HCT116 (cell line): ENCODE measurements at places on chromosomes 4 and X.

- peak; percentile 28 for DNase-seq
Observed at GRCh38 chrX:69109706-69110105, 55.5 kb downstream of the PJA1 start.

DNA sequence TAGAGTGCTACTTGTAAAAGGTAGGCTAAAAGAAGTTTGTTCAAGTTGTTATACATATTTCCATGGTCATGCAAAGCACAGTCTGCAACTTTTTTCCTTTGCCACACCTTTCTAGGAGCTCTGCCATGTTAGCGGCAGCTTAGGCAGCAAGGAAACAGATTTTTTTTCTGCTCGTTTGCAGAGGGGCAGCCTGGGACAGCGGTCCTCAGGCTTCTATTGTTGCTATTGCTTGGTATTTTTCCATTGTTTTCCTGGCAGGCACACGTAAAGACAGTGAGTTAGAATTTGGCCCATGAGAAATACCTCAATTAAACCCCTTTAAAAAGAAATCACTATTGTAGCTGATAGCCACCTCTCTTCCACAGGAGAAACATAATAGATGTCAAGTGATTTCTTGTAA is 391.4 kb downstream of the SH2D1A start:
- no peak for DNase-seq

GRCh38 chr4:140260227-140260626 is 106.2 kb upstream of the MAML3 start:
- peak; percentile 41 for DNase-seq

GRCh38 chrX:48474127-48474526 is 1.9 kb upstream of the FTSJ1 start:
- no peak for DNase-seq

DNA sequence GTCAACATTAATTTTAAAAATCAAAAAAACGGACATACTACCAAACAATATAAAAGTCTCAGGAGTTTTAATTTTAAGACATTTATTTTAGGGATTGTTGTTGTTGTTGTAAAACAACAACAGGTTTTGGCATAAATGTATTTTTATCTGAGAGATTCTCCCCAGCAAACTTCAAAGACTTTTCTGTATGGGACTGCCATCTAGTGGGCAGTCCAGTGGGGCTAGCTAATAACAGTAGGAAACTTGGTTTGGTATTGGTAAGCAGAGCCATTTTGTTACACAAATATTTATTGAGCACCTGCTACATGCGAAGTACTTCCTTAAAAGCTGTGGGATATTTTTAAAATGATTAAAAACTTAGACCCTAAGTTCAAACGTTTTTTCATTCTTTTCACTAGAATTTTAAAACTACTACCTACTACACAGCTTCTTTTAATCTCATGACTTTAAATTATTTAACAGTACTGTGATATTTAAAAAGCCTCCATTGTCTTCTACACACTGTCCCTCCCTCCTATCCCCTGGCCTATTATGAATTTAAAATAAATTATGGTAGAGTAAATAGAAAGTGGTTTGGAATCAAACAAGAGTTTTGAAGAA is 1028.4 kb upstream of the INTU start:
- peak; percentile 27 for DNase-seq

DNA sequence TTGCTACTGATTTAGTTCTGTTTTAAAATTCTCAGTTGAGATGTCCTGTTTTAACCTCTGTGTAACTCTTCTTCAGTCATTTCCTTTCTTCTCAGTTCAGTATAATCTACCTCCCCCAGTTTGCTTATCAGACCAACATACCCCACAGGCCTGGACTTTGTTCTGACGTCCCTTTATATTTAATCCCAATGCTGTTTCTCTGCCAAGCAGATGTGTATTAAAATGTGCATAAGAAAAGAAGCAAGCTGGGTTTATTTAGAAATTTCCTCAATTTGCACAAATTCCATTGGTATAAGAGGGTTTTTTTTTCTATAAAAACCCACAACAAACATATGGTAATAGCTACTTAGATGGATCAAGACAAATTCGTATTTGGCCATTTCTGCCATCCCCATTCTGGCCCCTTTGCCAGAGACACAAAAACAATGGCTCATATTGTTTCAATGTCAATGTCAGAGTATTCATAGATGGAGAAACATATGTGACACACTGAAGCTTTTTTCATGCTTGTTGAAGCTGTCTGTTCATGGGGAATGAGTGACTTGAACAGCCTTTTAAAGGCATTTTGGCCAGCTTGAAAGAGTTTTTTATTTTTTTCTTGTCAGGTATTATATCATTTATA is 24.5 kb downstream of the HCCS start:
- DNase-seq, result no peak

DNA sequence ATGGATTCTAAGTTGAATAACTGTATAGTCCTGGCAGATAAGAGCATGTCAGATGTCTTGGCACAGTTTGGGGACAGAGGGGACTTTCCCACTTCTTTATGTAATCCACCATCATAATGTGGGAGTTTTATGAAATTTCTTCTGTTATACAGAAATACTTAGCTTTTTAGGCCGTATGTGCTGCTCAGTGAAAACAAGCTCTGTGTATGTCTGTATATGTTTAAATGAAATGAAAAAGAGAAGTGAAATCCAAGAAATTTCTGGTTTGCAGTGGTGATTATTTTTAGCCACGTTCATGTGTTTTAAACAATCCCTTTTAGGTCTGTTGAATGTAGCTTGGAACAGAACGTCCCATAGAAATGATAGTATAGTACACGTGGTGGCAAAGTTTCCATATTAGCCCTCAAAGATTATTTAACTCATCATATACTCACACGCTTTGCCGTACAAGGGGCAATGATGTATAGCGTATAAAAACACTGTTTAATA is 41.0 kb downstream of the GAB1 start:
- DNase-seq, result no peak

- DNase-seq, result no peak
Observed at GRCh38 chrX:57285001-57285400, 1.5 kb upstream of the FAAH2 start.

DNA sequence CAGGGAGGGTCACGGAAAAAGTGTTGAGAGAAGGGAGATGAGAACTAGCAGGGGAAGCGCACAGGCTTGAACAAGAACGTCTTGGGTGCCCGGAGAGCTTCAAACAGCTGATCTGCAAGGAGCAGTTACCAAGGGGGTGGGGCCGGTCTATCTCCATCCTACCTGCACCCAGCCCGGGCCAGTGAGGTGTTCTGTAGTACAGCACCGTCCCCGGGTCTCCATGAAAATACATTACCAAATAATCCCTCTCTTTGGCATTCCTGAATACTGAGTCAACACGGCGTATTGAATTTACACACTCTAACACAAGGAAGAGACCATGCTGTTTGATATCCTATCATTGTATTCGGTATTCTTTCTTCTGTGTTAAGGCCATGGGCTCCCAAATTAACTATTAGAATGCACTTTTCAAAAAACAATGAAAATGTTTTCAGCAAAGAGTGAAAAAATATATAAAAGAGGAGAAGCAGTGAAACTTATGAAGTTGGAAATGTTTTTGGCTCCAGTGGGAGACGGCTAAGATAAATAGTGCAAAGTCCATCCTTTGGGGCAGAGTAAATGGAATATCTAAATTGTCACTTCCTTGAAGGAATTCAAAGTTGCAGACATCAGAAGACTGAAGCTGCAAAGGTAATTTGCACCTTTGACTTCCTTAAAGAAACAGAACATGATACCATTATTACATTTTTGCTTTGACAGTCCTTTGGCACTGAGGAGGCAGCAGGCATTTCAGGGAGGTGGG is 90.3 kb downstream of the DHRSX start:
- DNase-seq, result no peak
